ENCODE measurements at places on chromosomes 13 and 19. TPM values are rescaled to one million over a fixed set of nuclear protein-coding genes. Genes with fewer than 3 reads are reported as not detected.

Gene SLC1A5
- 97.9 TPM for total RNA-seq

Gene SIGLEC5
- not detected for total RNA-seq

Gene ZNF611
- total RNA-seq: 7.1 TPM

Gene PTGIR
- total RNA-seq: 8.5 TPM

Gene NPAS1
- 0.12 TPM for total RNA-seq
